ENCODE measurements at places on chromosomes 3 and 15.

- DNase-seq: no peak
Observed at GRCh38 chr3:149343951-149344350, 10.5 kb upstream of the TM4SF18 start.

- no peak for DNase-seq
Observed at GRCh38 chr3:106458952-106459351, 590.1 kb upstream of the CBLB start.

GRCh38 chr3:153552887-153553604, 391.0 kb downstream of the RAP2B start:
- DNase-seq: no peak

DNA sequence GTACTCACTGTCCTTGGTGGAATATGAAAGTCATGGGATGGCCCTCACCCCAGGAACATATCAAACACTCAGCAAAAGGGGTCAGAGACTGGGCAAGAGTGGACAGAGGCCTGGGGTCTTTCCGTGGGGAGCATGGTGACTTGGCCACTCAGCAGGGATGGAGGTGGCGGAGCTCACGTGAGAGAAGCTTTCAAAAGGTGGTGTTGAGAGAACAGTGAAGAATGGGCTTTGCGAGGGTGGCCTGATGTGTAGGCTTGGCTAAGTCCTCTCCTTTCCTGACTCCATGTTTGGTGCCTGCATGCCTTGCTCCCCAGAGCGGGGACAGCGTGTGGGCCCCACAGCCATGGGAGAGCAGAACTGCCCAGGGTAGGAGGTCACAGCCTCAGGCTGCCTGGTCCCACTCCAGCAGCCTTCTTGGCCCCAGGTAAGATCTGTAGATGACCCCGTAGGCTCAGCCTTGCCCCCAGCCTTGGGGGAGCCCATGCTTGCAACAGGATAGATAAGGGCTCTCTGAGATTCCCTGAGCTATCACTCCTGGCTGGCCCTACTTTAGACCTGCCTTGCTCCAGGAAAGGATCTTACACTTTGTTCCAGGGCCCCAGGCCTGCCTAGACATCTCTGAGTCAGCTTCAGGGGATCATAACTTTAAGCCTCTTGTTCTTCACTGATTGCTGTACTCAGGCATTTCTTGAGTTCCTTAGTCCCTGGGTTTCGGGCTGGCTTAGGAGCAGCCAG, 17.0 kb downstream of the RPLP1 start:
- DNase-seq: no peak

DNA sequence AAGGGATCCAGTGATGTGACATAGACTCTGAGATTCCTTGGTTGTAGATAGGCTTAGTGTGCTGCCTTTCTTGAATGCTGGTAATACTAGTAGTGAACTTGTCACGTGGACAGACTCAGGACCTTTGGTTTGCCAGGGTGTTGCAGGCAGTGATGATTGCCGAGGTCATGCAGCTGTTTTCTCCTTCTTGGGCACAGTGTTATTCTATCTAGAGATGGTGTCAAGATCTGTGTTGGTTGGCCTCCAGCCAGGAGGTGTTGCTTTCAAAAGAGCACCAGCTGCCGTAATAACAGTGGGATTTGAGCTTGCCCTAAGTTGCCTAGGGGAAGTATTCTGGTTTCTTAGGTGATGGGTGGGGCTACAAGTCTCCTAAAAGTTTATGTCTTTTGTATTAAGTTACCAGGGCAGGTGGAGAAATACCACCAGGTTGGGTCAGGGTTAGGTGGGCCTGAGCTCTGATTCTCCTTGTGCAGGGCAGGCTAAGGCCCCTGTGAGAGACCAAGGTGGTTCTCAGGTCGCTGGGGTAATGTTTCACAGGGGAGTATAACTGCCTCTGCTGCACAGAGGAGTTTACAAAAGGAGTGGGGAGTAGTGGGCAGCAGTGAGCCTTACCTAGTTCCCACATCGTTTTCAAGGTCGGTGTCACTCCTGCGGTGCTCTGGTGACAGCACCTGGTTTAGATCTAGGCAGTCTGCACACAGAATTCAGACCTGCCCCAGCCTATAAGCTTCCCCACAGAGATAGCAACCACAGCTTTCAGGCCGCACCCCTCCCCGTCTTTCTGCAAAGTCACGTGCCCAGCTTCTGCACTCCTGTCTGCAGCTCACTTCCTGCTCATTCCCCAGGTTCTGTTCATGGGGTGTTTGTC, 350.3 kb downstream of the DOCK3 start:
- DNase-seq: no peak

GRCh38 chr15:35151381-35151780, 66.3 kb upstream of the NANOGP8 start:
- no peak for DNase-seq

DNA sequence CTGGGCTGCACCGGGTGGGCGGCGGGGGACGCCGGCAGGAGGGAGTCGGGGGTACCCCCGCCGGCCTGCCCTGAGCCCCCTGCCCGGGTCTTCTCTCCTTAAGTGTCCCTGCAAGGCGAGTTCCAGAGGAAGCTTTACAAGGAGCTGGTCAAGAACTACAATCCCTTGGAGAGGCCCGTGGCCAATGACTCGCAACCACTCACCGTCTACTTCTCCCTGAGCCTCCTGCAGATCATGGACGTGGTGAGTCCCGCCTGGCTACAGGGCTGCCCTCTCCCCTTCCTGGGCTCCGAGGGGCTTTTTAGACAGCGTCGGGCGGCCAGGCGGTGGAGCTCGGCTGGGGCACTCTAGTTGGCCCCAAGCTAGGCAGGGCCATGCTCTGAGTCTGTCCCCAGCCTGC, 480 bp downstream of the CHRNA7 start:
- peak; percentile 7 for DNase-seq

GRCh38 chr15:65033659-65034269, 4.3 kb upstream of the MTFMT start:
- DNase-seq: peak; percentile 78

- no peak for DNase-seq
Observed at GRCh38 chr15:70271422-70272088, 173.8 kb upstream of the TLE3 start.

DNA sequence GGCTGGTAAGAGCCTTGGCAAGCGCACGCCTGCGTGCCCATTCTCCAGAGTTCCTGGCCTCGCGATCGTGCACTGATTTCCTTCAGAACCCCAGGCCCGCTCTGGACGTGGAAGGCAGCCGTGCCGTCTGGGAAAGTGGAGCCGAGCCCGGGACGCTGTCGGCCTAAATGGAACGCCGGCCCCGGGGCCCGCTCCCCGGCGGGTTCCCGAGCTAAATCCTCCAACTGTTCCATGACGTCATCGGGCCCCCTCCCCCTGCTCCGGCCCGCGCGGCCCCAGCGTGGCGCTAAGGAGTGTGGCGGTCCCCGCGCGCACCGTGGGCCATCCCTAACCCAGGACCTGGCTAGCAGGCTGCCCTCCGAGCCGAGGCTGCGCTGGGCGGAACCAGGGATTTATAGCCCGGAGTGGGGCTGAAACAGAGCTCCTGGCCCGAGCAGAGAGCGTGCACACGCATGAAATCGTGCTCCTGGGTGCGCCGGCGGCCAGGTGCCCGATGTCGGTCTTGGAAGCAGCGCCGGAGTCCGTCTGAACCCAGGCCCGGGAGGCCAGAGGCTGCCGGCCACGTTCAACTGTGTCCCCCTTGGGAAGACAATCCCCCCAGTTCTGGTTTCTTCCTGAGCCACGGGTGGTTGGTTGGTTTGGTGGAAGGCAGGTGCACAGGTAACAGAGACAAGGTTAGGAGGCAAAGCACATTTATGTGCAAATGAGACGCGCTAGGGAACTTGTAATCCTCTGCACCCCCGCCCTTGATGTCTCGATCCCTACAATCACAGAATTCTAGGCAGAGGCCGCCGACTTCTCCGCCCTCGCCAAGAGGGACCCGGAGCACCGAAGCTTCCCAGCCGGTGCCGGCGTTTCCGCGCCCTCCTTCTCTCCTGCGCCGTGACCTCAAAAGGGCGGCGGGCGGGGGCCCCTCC, 84.9 kb upstream of the ETV5 start:
- DNase-seq: peak; percentile 59
